SJCRH30 (cell line): ENCODE measurements at places on chromosomes 1 and 21.

- no peak for DNase-seq
- H3K36me3 ChIP-seq = no peaks in the 10 kb centered on the region
- H3K4me3 ChIP-seq = no peak overlapping the region
- H3K27ac ChIP-seq = no peak overlapping the region
- H3K4me1 ChIP-seq = peaks cover 13% of the 10 kb centered on the region
Observed at GRCh38 chr1:3461934-3462275, 7.4 kb downstream of the ARHGEF16 start.

DNA sequence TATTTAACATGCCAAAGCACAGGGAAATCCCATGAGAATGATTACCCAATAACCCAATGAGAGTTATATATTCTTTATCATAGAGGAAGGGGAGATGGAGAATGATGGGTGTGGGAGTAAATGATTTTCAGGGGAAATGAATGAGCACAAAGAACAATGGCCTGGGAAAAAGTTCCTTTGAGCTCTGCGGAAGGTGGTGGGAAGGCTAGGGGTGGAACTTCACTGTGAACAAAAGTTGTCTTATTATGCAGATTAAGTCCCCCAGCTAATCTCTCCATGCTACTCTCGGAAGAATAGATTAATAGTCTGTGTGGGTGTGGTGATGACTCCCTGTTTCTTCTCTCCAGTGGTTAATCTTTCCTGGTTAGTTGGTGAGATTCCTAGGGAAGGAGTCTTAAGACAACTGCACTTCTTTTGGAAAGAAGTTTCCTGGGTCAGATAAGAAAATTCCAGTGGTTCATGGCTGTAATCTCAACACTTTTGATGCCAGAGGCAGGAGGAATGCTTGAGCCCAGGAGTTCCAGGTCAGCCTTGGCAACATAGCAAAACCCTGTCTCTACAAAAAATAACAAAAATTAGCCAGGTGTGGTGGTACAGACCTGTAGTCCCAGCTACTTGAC is 71.6 kb downstream of the DNTTIP2 start:
- no peak for DNase-seq
- H3K36me3 ChIP-seq = no peaks in the 10 kb centered on the region
- no peaks in the 10 kb centered on the region for H3K27me3 ChIP-seq
- H3K4me1 ChIP-seq = peaks cover 8% of the 10 kb centered on the region
- no peak overlapping the region for H3K4me3 ChIP-seq

- H3K27ac ChIP-seq = no peak overlapping the region
- H3K4me1 ChIP-seq = no peaks in the 10 kb centered on the region
- H3K4me3 ChIP-seq = no peak overlapping the region
- H3K36me3 ChIP-seq = no peaks in the 10 kb centered on the region
- H3K27me3 ChIP-seq = peaks cover 10% of the 10 kb centered on the region
- peak; percentile 29 for DNase-seq
Observed at GRCh38 chr1:46547481-46548383, 3.7 kb downstream of the KNCN start.

DNA sequence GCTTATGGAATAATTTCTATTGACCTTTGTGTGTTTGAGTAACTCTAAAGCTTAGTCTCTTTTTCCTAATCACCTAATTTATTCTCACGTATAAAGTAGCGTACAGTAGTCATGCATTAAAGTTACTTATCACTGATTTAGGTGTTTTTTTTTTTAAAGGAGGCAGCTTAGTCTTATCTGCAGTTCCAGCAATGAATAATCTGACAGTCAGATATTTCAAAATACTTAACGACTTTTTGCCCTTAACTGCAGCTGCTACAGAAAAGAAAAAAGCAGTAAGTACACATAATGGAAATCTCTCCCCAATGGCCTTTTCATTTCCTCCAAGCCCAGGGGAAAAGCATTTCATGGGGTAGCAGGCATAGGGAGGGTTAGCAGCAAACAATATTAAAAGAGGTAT is 54.6 kb downstream of the SLC35F3 start:
- H3K27ac ChIP-seq = no peak overlapping the region
- H3K27me3 ChIP-seq = no peaks in the 10 kb centered on the region
- H3K4me1 ChIP-seq = no peaks in the 10 kb centered on the region
- no peaks in the 10 kb centered on the region for H3K36me3 ChIP-seq

- H3K27ac ChIP-seq = no peak overlapping the region
- no peaks in the 10 kb centered on the region for H3K27me3 ChIP-seq
- DNase-seq = no peak
- H3K36me3 ChIP-seq = no peaks in the 10 kb centered on the region; the same call in none of the 2 replicates
- H3K4me3 ChIP-seq = no peak overlapping the region
Observed at GRCh38 chr1:213273546-213273945, 222.5 kb downstream of the RPS6KC1 start.

DNA sequence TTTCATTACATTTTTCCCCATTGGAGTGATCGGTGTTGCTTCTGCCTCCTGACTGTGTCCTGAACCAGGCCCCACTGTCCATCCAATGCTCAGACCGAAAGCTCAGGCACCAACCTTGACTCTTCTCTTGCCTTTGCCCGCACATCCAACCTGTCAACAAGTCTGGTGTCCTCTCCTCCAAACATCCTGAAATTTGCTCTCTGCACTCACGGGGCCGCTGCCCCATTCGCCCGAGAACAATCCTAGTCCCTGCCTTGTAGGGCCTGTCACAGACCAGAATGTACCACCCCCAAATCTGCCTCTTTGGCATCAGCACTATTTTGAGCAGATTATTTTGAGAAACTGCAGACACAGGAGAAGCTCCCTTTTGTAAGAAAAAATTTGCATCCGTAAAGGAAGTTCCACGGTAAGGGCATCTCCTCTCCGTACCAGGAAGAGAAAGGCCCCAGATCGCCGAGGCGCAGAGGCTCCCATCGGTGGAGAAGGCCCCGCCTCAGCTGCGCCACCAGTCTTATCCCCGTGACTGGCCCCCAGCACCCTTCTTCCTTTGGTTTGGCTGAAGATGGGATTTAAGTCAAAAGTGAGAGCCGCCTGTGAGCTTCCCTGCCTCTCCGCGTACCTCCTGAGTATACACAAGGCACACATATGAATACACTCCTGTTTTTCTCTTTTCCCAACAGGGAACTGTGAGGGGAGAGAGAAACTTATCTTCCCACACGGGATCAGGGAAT is 7.1 kb downstream of the MORN1 start:
- no peak for DNase-seq
- no peaks in the 10 kb centered on the region for H3K27me3 ChIP-seq
- H3K27ac ChIP-seq = no peak overlapping the region
- H3K36me3 ChIP-seq = no peaks in the 10 kb centered on the region

DNA sequence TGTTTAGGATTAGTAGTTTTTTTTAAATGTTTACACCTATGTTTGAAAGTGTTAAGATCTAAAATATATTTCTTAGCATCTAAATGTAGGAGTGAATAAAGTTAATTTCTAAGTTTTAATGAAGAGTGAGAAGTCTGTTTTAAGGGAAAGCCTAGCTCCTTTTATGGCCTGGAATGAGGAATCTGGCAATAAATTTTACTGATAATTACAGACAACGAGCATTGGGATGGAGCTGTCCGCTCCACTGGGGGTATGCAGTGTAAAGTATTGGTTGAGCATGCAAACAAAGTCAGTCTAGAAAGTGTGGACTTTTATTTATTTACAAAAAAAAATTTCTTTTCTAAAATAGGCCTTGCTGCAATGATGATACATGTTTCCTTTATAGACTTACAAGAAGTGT is 19.0 kb downstream of the CLIC6 start:
- no peak for DNase-seq
- no peaks in the 10 kb centered on the region for H3K4me1 ChIP-seq
- H3K27ac ChIP-seq = no peak overlapping the region
- no peak overlapping the region for H3K4me3 ChIP-seq
- H3K27me3 ChIP-seq = no peaks in the 10 kb centered on the region; the same call in 1 of the 2 replicates

GRCh38 chr1:6113745-6114144 is 66.4 kb downstream of the CHD5 start:
- H3K27ac ChIP-seq = no peak overlapping the region
- no peak overlapping the region for H3K4me3 ChIP-seq
- H3K36me3 ChIP-seq = no peaks in the 10 kb centered on the region
- DNase-seq = no peak
- H3K27me3 ChIP-seq = 0 out of 2 replicates have a peak, but pooled peaks cover 8% of the 10 kb centered on the region

GRCh38 chr1:182668521-182669054 is 15.8 kb downstream of the RGS8 start:
- peaks cover 18% of the 10 kb centered on the region for H3K4me1 ChIP-seq
- no peak overlapping the region for H3K4me3 ChIP-seq
- no peaks in the 10 kb centered on the region for H3K36me3 ChIP-seq
- no peak overlapping the region for H3K27ac ChIP-seq
- DNase-seq = no peak

DNA sequence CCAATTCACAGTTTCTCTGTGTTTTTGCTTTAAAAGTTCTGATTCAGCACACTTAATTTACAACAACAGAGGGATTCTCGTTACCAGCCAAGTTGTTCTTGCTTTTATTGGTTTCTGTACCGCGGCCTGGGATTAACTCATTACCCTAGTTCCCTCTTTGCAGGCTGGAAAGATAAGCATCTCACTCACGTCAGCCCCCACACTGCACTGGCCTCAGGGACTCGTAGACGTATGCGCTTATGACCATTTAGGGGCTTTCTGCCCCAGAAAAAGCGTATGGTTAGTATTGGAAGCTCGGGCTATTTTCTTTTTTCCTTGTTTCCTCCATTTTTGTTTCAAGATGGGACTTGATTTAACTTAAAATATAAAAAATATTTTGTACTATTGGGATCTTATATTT is 76.0 kb downstream of the POFUT2 start:
- H3K27ac ChIP-seq = no peak overlapping the region
- no peak for DNase-seq
- no peak overlapping the region for H3K4me3 ChIP-seq
- H3K36me3 ChIP-seq = peaks cover 5% of the 10 kb centered on the region; the same call in 1 of the 2 replicates

DNA sequence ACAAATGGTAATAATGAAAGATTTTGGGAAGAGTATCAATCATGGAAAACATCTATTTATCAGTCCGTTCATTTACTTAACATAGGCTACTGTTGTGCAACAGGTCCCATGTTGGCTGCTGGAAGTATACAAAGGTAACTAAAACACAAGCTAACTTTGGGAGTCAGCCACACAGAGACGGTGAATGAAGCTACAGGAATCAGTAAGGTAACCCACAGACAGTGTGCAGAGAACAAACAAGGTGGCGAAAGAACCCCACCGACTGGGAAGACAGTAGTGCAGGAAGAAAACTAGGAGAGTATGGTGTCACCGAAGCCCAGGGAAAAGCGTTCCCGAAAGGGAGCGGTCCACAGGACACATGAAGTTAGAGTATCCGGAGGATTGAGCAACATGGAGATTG is 342.3 kb downstream of the SMYD3 start:
- no peaks in the 10 kb centered on the region for H3K36me3 ChIP-seq
- H3K4me3 ChIP-seq = no peak overlapping the region
- H3K27me3 ChIP-seq = no peaks in the 10 kb centered on the region
- H3K27ac ChIP-seq = no peak overlapping the region
- no peaks in the 10 kb centered on the region for H3K4me1 ChIP-seq

DNA sequence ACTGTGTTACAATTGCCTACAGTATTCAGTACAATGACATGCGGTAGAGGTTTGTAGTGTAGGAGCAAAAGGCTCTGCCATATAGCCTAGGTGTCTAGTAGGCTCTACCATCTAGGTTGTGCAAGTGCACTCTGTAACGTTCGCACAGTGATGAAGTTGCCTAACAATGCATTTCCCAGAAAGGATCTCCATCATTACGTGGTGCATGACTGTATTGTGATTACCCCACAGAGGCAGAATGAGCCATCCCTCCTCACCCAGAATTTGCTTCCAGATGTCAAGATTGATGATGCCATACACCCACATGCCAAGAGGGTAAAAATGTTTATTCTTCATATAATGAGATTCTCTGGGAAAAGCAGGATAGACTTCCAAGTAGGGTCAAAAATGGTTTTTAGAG is 199.3 kb upstream of the CTTNBP2NL start:
- H3K36me3 ChIP-seq = no peaks in the 10 kb centered on the region
- H3K4me3 ChIP-seq = no peak overlapping the region
- H3K4me1 ChIP-seq = no peaks in the 10 kb centered on the region
- H3K27ac ChIP-seq = no peak overlapping the region

DNA sequence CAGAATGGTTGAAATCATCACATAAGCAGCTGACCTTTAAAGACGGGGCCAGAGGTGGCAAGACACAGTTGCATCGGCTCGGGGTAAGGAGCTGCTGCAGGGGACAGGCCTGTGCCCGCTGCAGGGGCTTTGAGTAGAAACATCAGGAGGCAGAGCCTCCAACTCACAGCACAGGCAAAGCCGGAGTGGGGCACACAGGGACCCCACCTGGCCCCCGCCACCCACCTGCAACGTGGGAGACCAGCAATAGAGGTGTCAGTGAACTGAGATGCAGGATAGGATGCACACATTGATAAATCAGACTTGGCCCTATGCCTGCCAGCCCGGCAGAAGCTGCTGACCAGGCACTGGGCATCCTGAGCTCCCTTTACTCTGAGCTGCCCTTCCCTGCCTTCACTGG is 257.2 kb downstream of the NPHP4 start:
- DNase-seq = no peak
- peaks cover 11% of the 10 kb centered on the region for H3K27me3 ChIP-seq
- H3K4me3 ChIP-seq = no peak overlapping the region
- no peak overlapping the region for H3K27ac ChIP-seq
- H3K36me3 ChIP-seq = no peaks in the 10 kb centered on the region
- no peaks in the 10 kb centered on the region for H3K4me1 ChIP-seq

DNA sequence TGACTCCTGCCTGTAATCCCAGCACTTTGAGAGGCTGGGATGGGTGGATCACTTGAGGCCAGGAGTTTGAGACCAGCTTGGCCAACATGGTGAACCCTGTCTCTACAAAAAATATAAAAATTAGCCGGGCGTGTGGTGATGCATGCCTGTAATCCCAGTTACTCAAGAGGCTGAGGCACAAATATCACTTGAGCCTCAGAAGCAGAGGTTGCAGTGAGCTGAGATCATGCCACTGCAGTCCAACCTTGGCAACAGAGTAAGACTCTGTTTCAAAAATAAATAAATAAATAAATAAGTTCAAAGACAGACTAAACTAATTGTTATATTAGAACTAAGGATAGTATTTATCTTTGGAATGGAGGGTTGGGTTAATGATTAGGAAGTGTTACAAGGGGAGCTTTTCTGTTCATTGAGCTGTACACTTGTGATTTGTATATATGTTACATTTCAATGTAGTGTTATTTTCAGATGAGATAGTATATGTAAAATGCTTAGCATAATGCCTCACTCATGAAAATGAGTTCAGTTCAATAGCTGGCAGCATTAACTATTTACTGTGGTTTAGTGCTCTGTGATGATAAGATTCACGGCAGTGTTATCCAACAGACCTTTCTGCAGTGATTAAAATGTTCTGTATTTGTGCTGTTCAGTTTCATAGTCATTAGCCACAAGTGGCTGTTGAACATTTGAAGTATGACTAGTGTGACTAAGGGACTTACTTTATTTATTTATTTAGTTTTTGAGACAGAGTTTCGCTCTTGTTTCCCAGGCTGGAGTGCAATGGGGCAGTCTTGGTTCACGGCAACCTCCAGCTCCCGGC is 47.7 kb downstream of the OSBPL9 start:
- H3K27ac ChIP-seq = no peak overlapping the region
- H3K4me1 ChIP-seq = peaks cover 15% of the 10 kb centered on the region
- no peak for DNase-seq
- H3K36me3 ChIP-seq = no peaks in the 10 kb centered on the region
- H3K4me3 ChIP-seq = no peak overlapping the region
- no peaks in the 10 kb centered on the region for H3K27me3 ChIP-seq

DNA sequence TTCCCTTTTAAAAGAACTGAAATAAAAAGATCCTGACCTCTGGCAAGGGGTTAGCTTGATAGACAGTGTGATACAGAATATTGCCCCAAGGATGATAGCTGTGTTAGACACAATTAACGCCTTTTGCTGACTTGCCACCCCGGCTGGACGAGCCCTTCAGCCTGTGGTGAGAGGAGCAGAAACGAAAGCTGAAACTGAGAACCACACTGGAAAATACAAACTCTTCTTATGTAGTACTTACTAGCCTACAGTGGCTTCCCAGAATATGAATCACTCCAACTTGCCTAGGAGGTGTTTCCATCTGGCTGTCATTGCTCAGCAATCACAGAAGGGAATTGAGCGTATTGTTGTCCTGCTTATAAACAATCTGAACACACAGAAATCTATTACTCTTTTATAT is 22.9 kb downstream of the SAMSN1 start:
- H3K4me3 ChIP-seq = no peak overlapping the region
- DNase-seq = no peak
- H3K27me3 ChIP-seq = no peaks in the 10 kb centered on the region
